ENCODE measurements at places on chromosomes 6 and 20. TPM values are rescaled to one million over a fixed set of nuclear protein-coding genes. Genes with fewer than 3 reads are reported as not detected.

DNA sequence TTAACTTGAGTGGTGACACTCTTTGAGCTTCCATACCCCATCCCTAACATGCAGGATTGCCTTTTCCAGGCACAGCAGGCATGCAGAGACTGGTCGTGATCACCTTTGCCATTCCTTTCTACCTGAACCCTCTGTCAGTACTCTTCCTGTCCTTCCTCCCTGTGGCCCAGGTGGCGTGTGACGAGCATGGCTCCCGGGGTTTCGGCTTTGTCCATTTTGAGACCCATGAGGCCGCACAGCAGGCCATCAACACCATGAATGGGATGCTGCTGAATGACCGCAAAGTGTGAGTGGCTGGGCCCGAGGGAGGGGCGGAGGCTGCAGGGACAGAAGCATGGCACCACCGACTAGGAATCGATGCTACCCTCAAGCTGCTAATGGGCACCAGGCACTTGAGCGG, 6.7 kb downstream of the PABPC1L start:
- H3K27me3 ChIP-seq = no peaks in the 10 kb centered on the region
- no peak overlapping the region for H3K27ac ChIP-seq
- H3K4me3 ChIP-seq = no peak overlapping the region
- H3K4me1 ChIP-seq = no peaks in the 10 kb centered on the region

DNA sequence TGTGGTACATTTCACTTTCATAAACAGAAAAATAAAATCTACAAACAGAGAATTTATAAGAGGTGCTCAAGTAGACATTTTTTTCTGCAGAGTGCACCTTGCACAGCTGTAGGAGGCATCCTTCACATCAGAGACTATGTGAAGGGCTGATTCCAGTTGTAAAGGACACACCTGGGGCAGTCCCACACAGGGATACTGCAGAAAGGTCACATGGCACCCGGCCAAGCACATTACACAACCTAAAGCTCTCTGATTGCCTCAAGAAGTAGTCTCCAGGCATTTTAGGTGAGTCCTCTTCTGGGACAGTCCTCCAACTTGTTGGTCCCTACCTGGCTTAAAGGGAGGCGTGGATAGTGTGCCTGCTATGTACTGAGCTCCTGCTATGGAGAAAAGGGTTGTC, 502.9 kb upstream of the NOX3 start:
- H3K27me3 ChIP-seq = no peaks in the 10 kb centered on the region
- H3K27ac ChIP-seq = no peak overlapping the region

- DNase-seq = no peak
- no peak overlapping the region for H3K27ac ChIP-seq
- H3K4me3 ChIP-seq = no peak overlapping the region
- H3K27me3 ChIP-seq = no peaks in the 10 kb centered on the region
Observed at GRCh38 chr6:113871975-113872374, 14.8 kb downstream of the MARCKS start.

DNA sequence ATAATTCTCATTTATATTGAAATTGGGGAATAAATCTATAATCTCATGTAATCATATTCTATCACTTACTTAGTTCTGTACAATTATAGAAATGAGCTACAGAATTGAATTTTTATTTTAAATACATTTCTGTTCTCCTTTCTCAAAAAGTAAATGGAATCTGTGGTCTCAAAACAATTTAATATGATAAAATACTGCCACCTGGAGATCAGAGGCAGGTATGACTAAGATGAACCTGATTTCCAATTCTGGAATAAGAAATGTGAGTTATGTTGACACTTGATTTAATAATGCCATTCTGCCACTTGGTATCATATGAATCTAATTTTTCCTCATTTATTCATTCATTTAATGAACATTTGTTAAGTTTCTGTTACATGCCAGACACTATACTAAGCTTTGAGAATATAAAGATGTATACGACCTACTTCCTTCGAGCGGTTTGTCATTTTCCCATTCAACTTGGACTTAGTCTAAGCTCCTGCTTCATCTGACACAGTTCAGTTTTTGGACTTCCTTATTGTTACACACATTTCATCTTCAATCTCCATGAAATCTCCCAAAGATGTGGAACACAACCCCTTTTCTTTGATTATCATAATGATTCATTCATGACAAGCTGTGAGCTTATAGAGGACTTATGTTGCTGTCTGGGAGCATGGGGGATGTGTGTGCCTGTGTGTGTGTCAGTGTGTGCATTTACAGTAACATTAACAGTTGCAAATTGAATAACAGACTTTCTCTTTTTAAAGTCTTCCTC, 7.5 kb upstream of the CCDC28A start:
- H3K27ac ChIP-seq = no peak overlapping the region
- H3K27me3 ChIP-seq = no peaks in the 10 kb centered on the region
- DNase-seq = no peak
- no peaks in the 10 kb centered on the region for H3K36me3 ChIP-seq
- H3K4me1 ChIP-seq = no peaks in the 10 kb centered on the region

- no peak for DNase-seq
- H3K4me3 ChIP-seq = no peak overlapping the region
- no peak overlapping the region for H3K27ac ChIP-seq
- no peaks in the 10 kb centered on the region for H3K27me3 ChIP-seq
- H3K36me3 ChIP-seq = no peaks in the 10 kb centered on the region
Observed at GRCh38 chr20:62439218-62439617, 11.9 kb upstream of the RBBP8NL start.

Gene FAM209B
- not detected for total RNA-seq

Gene PLN
- 468 TPM for total RNA-seq
